Effector CD8-positive, alpha-beta T cell (primary cell): ENCODE measurements at places on chromosomes 4 and X.

- no peak for DNase-seq
These were observed 496.3 kb downstream of the PDGFC start for GRCh38 chr4:156475322-156475721.

- no peak for DNase-seq
These were observed 102.0 kb upstream of the USP38 start for GRCh38 chr4:143082701-143083100.

GRCh38 chr4:53640576-53641453 lies 49.5 kb upstream of the LNX1 start:
- DNase-seq = no peak

GRCh38 chr4:2647403-2648158 lies 108.6 kb downstream of the TNIP2 start:
- no peak for DNase-seq

DNA sequence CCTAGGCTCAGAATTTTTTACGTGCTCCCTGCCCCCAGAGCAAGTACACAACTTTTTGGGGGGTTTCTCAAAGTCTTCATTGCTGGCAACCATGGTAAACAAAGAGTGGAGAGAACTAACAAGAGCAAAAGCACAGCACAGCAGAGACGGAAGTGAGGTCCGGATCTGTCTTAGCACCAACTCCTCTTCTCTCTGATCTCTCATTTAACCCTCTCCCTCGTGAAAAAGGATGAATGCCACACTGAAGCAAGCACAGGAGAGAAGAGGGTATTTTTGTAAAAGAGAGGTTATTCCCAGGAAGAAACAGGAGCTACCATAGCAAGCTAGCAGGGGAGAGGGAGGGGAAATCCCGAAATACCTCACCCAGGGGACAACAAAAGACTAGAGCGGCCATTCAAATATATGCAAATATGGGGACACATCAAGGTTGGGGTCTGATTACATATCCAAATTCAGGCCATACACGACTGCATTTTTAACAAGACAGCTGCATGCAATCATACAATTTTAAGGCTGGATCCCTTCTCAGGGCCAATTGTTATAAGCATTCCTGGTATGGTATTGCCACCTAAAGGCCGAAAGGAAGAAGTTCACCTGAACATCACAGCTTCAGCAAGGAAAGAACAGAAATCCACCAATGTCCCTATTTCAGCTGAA lies 46.6 kb downstream of the CD40LG start:
- no peak for DNase-seq

DNA sequence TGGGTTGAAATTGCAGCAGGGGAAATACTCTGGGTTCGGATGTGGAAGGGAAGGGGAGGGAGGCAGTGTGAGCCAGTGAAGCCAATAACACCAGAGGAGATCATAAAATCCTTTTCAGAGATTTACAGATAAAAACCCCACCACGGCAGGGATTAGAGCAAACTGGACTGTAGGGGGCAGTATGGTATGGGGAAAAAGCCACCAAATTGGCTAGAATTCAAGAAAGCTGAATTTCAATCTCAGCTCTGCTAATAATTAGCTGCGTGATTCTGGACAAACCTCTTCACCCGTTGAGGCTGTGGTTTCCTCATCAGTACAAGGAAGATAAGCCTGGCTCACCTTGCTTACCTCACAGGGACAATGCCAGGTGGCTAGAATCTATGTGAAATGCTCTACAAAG lies 108.1 kb downstream of the ATG4A start:
- DNase-seq = no peak

DNA sequence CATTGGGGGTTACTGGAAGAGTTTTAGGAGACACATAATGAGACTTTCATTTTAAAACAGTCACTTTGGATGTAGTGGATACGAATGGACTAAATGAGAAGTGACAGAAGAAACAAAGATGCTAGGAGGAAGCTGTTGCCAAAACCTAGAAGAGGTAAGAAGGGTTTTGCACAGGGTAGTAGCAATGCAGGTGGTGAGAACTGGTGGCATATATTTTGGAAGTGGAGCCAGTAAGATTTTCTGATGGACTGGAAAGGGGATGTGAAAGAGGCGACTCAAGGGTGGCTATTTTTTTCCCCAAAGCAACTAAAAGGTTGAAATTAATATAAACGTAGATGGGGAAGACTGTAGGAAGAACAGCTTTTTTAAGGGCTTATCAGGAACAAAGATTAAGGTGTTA lies 462.0 kb downstream of the IL15 start:
- DNase-seq = no peak

DNA sequence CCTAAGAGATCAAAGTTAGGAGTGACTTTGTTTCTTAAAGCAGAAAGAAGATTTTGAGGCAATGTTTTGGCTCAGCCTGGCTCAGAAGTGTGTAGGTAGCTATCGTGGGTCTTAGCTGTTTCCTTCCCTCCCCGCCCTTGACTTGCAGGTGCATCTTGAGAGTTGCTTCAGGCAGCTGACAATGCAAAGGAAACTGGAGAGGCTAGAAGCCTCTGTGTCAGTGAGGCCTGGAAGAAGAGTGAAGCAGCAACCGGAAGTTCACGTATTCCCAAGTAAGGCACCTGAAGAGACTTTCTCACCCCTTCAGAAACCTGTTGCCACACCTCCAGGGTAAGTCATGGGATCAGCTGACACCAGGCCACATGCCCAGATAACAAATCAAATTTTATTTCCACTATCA lies 10.6 kb upstream of the XKRX start:
- no peak for DNase-seq

DNA sequence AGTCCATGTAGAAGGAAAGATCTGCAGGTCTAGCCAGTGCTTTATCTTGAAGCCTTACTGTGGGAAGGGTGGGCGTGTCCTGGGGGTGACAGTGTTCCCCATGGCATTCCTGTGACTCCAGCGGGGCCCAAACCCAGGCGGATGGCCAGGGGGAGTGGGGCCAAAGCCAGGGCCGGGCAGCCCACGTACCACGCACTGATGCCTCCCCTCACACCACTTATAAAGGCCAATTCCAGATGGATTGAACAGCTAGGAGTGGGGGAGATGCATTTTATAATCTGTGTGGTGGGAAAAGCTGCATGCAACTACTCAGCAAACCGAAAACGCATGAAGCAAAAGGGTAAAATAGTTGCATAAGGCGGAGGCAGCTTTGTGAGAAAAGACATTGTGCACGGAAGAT lies 36.4 kb downstream of the NELFA start:
- DNase-seq = no peak

DNA sequence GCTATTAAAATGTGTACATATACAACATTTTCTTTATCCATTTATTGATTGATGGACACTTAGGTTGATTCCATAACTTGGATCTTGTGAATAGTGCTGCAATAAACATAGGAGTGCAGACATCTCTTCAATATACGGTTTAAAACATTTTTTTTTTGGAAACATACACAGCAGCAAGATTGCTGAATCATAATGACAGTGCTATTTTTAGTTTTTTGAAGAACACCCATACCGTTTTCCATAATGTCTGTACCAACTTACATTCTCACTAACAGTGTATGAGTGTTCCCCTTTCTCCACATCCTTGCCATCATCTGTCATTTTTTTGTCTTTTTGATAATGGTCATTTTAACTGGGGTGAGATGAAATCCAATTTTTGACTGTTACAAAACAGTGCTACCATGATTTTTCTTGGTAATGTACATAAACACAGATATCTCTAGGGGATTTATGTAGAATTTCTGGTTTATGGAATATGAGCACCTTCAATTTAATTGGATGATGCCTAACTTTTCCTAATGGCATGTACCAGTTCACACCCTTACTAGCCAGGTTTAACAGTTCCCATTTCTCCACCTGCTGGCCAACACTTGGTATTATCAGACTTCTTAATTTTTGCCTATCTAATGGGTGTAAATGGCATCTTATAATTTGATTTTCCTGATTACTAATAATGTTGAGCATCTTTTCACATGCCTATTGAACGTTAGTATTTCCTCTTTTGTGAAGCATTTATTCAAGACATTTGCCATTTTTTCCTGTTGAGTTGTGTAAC lies 21.0 kb upstream of the TMSB15B start:
- no peak for DNase-seq

DNA sequence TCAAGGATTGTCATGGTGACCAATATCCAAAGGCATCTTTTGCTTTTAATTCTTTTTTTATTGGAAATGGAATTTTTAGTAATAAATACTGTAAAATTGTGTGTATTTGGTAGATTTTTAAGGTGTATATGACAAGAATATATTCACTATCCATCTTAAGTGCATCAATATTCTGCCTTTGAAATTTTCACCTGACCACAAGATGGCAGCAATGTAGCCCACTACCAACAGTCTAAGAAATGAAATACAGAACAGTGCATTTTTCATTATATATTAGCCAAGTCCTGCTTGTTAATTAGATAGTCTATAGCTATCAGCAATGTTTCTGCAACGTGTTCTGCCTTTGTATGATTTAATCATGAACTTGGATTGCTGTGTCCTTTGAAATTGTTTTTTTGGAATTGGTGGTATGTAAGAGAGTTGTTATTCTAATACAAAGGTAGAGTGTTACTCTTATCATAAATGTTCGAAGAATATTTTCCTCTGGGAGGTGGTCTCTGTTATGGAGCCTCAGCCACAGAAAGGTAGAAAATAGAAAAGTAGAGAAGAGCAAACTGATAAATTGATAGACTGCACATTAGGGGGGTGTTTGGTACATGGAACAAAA lies 38.2 kb downstream of the HPGDS start:
- no peak for DNase-seq

GRCh38 chr4:166459621-166460020 lies 586.6 kb downstream of the TLL1 start:
- DNase-seq = no peak

GRCh38 chr4:165385126-165385525 lies 6.3 kb downstream of the CPE start:
- no peak for DNase-seq

DNA sequence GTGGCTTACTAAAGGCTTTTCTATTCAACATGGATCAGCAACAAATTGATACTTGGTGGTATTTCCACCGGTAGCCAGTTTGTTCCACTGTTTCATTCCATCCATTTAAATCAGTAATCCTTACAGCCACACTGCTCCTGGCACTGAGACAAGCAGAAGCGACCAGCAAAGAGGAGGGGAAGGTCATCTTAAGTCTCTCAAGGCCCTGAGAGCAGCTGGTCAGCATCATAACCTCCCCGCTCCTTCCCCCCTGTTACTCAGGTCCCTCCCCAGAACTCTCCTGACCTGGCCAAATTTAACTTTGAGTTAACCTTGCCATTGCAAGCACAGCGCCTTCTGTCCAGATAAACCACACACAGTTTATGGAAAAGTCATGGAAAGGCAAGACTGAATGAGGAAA lies 331.3 kb upstream of the KLF3 start:
- no peak for DNase-seq

GRCh38 chr4:5004496-5004895 lies 14.8 kb downstream of the CYTL1 start:
- no peak for DNase-seq

DNA sequence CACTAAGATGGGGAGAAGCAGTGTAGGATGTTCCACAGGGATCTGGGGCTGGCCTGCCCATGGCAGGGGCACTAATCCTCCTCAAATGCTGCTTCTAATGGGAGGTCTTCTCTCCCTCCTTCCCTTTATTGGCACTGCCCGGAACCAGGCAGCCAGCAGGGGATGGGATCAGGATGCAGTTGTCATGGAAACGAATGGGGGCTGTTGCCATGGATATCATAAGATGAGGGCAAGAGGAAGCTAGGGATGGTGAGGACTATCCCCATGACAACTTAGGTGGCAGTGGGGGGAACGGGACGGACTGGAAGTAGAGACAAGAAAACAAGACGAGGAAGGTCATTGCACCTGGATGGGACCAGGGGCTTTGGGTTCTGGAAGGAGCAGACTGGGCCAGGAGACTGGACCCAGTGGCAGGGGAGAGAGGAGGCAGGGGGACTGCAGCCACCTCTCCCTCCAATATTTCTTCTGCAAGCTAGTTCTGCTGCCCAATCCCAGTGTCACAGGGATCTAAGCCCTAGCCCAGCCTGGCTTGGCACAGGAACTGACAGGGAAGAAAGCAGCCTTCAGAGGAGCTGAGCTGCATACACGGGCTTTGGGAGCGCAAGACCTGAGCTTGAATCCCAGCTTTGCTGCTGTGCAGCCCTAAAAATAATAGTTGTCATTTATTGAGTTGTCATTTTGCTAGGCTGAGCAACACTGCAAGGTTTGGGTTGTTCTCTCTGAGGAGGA lies 19.0 kb downstream of the IQSEC2 start:
- DNase-seq = no peak

DNA sequence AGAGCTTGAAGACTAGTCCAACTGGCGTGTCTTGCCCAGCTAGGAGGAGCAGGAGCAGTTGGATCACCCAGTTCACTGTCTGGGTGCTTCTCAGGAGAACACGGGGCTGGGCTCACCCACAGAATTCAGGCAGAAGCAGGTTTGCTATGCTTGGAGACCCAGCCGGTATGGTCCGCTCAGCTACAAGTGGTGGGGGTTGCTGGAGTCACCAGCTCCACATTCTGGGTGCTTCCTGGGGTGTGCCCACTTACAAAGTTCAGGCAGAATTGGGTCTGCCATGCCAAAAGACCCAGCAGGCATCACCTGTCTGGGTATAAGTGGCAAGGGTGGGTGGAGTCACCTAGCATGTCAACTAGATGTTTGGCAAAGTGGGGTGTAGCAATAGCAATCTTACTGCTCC lies 1061.8 kb downstream of the PCDH19 start:
- no peak for DNase-seq

- no peak for DNase-seq
These were observed 2.1 kb upstream of the APBB2 start for GRCh38 chr4:41216294-41217019.

- no peak for DNase-seq
These were observed 55.4 kb upstream of the TLR3 start for GRCh38 chr4:186013419-186014186.

DNA sequence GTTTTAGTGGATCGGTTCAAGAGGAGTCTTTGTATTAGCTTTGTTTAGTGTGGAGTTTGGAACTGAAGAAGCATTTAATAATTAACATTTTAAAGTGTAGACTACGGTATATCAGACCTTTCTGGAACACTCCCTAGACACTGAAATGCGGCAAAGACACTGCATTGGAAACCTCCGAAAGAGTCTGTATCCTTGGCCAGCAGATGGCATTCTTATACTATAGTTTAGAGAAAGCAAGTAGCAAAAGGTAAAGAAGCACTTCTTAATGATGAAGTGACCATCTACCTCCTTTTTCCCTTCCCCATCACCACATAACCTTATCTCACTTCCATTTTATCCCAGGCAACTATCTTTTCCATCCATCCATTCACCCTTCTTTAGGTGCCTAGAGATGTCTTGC lies 7.6 kb downstream of the FABP2 start:
- DNase-seq = peak; percentile 1

GRCh38 chr4:145808021-145808650 lies 128.2 kb downstream of the C4orf51 start:
- no peak for DNase-seq

GRCh38 chr4:118751629-118752323 lies 66.6 kb downstream of the METTL14 start:
- DNase-seq = no peak
